ENCODE measurements at places on chromosomes 12 and 14.

GRCh38 chr14:36302823-36303222, 17.6 kb downstream of the MBIP start:
- no peak for ATAC-seq

GRCh38 chr12:4134448-4135263, 138.9 kb upstream of the CCND2 start:
- ATAC-seq, result no peak

DNA sequence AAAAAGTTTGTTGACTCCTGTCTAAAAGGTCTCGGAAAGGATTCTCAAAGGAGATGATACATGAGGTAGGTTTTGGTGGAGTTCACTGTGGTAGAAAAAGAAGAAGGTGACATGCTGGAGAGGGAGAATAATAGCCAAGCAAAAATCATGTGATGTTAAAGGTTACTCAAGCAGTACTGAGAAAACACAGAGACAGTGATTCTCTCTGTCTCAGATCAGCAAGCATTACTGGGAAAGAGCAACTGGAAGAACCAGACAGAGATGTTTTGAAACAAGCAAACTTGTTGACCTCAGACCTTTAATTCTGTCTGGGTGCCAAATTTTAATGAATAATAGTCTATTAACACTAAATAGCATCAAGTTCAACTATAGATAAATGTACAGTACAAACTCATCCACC, 183.5 kb upstream of the PLEKHG7 start:
- ATAC-seq, result no peak

GRCh38 chr14:105214324-105214915, 33.3 kb upstream of the NUDT14 start:
- no peak for ATAC-seq

Data from activated CD4-positive, CD25-positive, alpha-beta regulatory T cell treated with anti-CD3 and anti-CD28 coated beads, Interleukin-2, amount 50 U/mL, for 24 hours (primary cell).